Fibroblast of villous mesenchyme (primary cell): ENCODE measurements at places on chromosomes 2 and 18. TPM values are rescaled to one million over a fixed set of nuclear protein-coding genes. Genes with fewer than 3 reads are reported as not detected.

- no peak for DNase-seq
Measured at GRCh38 chr2:8219096-8219495, 462.8 kb upstream of the ID2 start.

DNA sequence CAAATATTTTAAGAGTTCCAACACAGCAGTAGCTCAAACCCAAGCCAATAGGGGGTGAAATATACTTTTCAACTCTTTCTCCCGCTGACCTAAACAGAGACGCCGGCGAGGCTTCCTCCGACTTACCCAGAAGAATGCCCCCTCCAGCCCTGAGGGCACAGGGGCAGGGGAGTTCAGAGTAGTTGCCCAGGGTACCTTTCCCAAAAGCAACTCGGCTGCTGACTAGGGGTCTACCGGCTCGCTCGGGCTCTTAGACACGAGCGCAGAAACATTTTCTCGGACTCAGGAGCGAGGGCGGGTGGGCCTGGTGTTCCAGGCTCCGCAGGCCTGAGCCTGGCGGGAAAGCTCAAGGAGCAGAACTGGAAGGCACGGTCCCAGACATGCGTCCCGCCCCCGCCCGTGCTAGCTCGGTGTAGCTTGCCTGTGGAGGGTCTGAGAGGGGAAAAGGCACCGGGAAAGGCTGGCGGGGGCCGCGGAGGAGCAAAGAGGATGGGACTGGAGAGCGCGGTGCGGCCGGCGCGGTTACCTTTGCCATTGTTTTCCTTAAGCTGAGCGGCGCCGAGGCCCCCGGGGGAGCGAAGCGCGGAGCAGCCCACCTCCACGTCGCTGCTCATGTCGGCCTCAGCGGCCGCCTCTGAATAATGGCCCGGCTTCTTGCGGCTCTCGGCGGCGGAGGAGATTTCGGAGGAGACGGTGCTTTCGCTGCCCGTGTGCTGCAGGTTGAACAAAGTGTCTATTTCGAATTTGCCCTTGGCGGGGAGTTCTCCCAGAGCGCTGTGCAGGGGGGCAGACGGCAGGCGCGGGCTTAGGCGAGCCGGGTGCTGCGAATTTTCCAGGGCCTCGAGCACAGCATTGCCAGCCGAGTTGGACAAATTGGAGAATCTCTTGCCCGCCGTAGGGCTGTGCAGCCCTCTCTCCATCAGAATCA lies 674 bp downstream of the EVX2 start:
- no peak for DNase-seq

DNA sequence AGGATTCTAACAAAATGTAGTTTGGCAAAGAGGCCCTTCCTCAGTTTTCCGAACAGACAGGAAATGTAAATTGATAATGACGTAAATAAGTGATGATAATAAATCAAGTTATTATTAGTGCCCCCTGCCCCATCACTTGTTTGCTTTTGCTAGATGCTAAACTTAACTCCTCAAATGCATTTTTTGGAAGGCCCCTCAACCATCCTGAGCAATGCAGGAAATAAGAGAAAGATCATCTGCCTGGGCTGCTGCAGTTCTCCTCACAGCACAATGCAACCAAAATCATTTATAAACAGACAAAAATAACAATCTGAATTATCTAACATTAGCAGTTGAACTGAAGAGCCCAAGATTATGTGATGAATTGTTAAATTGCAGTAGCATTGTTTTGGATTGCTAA lies 62.6 kb upstream of the PSMD14 start:
- DNase-seq, result no peak

DNA sequence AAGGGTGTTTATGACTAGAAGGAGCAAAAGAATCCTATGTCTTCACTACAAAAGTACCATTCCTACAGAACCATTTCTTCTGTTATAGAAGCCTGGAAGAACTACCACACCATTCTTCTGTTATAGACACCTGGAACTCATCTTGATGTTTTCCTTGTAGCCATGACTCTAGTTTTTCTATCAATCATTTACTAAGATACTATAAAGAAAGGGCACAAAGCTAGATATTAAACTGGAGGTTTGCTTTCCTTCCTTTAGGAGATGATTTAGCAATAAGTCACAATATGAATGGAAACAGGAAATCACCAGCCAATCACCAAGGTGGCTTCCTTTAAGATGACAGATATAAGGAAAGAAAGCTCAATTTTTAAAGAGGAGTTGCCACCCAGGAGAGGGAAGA lies 100.3 kb upstream of the NEUROD1 start:
- DNase-seq, result no peak

GRCh38 chr2:193806088-193806774 lies 1611.5 kb upstream of the TMEFF2 start:
- DNase-seq, result peak; percentile 3

DNA sequence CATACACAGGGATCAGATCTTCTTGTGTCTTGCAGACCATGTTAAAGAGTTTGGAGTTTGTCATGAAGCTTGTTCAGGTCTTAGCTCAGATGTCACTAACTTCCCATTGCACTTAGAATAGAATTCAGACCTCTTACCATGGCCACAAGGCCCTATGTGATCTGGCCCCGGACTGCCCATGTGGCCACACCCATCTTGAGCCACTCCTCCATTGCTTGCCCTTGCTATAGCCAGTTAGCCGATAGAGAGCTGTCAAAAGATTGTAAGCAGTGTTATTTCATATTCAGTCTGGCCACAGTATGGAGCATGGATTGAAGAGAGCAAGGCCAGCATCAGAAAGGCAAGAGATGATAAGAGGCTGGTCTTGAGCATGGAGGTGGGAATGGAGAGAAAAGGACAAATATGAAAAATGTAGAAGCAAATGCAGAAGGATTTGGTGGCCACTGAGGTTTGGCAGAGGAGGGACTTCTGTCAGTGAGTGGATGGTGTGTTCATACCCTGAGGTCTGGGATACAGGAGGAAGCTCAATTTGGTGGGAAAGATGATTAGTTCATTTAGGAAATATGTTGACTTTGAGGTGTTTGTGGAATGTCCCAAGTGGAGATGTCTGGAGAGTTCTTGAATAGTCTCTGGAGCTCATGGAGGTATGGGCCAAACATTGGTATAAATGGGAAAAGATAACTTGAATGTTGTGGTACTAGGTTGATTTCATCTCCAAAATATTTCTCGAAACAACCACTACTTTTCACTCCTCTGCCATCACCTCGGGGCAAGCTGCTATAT lies 10.6 kb downstream of the DGUOK start:
- no peak for DNase-seq

DNA sequence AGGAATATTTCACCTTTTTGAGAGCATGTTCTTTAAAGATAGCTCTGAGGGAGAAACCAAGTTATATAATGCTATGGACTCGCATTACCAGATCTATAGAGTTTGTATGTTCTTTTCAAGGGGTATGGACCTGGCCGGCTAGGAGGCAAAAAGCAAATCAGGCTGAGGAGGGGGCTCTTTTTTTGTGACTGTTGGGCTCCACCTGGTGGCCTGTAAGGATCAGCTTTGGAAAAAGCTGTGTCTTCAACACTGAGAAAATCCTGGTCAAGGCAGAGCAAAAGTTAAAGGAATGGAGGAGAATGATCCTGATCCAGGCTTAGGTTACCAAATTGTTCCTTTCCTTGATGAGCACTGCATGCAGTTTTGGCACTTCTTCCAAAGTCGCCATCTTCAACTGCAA lies 180.5 kb downstream of the DIS3L2 start:
- peak; percentile 53 for DNase-seq

GRCh38 chr2:11201969-11202368 lies 46.7 kb downstream of the SLC66A3 start:
- DNase-seq, result no peak

DNA sequence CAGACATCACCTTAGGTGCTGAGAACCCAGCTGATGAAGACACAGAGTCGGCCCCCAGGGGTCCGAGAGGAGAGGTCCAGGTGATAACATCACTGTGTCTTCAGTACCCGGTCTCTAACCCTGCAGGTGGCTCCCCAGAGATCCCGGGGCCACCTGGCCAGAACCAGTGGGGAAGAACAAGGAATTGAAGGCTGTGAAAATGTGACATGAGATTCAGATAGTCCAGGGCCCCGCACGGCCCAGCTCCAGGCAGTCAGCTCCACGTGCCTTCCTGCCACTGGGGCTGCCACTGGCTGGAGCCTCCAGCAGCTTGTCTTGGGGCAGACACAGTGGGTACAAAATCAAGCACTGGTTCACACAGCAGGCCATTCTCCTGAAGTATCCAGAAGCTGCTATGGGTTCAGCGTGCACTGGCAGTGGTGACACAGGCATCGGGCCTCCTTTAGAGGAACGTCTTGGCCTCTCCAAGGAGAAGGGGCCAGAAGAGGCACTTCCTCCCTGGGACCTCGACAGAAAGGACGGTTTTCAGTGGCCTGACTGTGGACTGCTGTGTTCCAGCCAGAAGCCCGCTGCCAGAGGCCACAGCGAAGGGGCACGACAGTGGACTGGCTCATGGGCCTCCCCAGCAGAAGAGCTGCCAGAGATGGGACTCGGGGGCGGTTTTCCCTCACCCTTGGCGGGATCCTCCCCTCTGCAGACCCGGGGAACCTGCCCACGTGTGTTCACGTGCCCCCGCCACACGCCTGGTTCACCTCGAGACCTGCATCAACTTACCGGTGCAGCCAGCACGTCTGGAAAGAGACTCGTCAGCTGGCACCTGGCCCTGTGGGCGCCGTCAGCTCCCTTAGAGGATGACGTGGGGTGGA lies 150.4 kb downstream of the HDAC4 start:
- no peak for DNase-seq

- no peak for DNase-seq
Measured at GRCh38 chr2:2901384-2902345, 476.0 kb downstream of the EIPR1 start.

- DNase-seq, result peak; percentile 73
Measured at GRCh38 chr18:11154368-11154989, 5.1 kb upstream of the PIEZO2 start.

DNA sequence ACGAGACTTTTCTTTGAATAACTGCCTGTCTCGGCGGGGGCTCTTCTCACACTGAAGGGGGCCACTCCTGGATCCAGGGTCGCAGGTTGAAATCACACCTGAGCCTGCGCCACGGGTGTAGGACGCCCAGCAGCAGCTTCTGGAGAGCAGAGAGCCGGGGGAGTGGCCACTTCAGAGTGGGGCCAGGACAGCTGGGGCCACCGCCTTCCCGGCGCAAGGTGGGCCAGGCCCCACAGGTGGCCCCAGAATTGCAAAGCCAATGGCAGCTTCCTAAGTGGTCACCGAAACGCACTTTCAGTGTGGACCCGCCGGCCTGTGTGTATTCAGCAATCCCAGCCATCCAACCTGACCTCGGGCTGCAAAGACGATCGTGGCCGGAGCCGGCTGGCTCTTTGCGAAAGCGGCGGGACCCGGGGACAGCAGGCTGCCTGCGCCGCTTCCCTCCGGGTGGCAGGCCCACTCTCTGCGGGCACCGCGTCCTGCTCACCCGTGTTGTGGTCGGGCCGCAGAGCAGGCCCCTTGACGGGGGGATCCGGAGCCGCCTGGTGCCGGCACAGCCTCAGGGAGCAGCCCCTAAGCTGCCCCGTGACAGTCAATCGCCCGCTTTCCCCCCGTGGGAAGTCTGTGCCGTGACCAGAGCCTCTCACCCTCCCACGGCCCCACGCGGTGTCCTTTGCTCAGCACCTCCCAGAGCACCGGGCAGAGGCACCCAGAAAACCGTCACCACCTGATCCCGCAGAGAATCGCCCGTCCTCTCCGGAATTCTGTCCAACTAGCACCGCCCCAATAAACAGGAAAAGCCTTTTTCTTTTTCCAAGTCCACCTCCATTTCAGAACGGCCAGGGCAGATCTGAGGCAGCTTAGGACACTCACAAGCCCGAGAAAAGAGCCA lies 144.7 kb downstream of the ZNF516 start:
- DNase-seq, result no peak

- DNase-seq, result peak; percentile 32
Measured at GRCh38 chr2:68936427-68936826, 16.3 kb downstream of the GKN2 start.

DNA sequence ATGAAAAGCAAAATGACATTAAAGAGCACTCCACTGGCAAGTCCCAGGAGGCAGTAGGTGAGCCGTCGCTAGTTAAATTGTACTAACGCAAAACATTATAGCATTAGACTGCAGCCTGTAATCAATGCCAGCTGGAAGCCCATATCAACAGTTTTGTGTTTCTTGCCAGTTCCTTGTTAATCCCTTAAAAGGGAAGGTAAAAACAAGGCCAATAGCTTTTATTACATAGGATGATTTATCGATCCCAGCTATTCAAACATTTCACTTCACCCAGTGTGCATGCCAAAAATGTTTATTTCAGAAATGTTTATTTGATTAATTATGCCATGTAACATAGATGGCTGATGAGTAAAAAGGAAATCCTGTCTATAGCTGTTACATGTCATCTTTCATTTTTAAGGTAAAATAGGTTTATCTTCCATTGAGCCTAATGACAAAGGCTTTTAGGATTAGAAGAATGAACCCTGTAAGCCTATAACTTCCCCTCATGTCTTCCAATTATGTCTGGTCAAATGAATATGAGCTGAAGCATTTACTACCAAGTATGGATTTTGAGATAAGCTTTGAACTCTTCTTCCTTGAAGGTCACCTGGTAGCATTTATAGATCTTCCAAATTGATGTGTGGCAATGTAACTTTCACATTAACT lies 591.2 kb downstream of the RNF144A start:
- no peak for DNase-seq

GRCh38 chr2:172434821-172435605 lies 7.6 kb downstream of the ITGA6 start:
- no peak for DNase-seq

DNA sequence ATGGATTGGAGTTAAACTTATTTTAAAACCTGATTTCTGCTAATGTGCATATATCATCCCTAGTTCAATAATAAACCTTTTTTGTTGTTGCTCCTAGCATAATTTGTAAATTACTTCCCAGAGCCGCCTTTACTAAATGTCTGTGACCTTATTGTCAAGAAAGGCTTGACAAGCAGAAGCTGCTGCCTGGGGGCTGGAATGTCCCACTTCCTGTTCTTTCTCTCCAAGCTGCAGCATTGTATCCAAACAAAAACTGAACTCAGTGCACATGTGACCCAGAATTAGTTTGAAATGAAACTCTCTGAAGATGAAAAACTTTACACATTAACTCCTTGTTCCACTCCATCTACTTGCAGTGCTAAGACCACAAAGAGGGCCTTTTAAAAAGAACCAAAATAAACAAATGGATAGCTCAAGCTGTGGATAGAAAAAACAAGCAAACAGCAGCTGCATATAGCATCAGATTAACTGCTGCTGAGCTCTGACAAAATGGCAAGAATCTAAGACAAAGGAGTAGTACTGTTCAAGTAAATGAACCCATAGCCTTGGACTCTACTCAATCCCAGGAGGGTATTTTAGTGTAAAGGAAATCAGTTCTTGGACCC lies 99.8 kb upstream of the NEUROD1 start:
- peak; percentile 71 for DNase-seq

Gene UGT1A3
- total RNA-seq, result not detected in 2 replicates

Gene AAK1
- 61.5 and 68.2 TPM in 2 replicates for total RNA-seq

Gene RIT2
- not detected in 2 replicates for total RNA-seq

Gene ZNF385B
- not detected in 2 replicates for total RNA-seq

Gene RAB3GAP1
- 73.4 and 100 TPM in 2 replicates for total RNA-seq

Gene IGFBP2
- total RNA-seq, result 15.5 and 18.4 TPM in 2 replicates

Gene CCDC150
- 8.7 and 13.0 TPM in 2 replicates for total RNA-seq

Gene MEP1B
- total RNA-seq, result under 0.01 and 0.64 TPM in 2 replicates

Gene CD8A
- total RNA-seq, result not detected in 2 replicates

Gene C2orf74
- total RNA-seq, result 4.2 and 13.0 TPM in 2 replicates

Gene ATP5MC3
- total RNA-seq, result 136 and 157 TPM in 2 replicates

Gene WDR54
- total RNA-seq, result 28.9 and 43.8 TPM in 2 replicates

Gene SLC19A3
- under 0.01 and 0.32 TPM in 2 replicates for total RNA-seq
